ENCODE measurements at places on chromosomes 1 and 21.

GRCh38 chr1:53689736-53690326, 49.1 kb downstream of the GLIS1 start:
- DNase-seq = no peak

- no peak for DNase-seq
Observed at GRCh38 chr1:159091607-159092031, 15.1 kb upstream of the AIM2 start.

- no peak for DNase-seq
Observed at GRCh38 chr1:31764312-31765040, at the start of gene ADGRB2. Gene ADGRB2 (minus strand): TSS chr1:31764340. CDS start chr1:31757221, 7,119 bp downstream.

DNA sequence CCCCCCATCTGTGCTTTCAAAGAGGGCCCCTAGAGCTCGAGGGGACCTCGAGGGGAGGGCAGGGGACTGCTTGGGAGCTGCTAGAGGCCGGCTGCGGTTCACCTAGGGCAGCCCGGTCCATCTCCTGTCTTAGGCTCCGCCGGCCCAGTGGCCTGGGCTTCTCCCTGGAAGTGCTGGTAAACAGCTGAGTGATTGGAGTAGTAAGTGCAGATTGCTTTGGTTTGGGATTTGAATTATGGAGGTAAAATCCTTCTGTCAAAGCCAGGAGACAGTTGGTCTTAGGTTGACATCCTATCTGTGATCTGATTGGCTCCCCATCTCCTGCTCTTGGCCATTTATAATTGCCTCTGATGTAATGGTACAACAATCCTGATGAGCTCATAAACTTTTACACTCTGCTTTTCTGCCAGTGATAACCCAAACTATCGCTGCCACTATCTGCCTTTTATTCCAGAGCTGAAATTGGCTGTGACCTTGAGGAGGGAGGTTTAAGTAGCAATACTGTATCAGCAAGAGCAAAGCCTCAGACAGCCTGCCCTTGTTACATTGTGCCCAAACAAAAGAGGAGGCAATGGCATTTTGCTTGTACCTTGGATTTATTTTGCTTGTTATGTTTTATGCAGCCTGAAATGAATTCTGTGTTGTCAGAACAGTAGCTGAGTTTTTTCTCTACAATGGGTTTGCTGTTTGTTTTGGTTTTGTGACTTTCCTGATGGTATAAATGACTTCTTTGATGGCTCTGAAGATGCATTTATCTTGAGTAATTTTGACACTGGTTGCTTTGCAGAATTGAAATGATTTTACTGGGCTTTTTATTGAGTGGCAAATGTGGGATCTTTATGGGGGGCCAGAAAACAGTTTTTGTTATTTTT, 2.4 kb downstream of the ARID1A start:
- DNase-seq = peak; percentile 16

- no peak for DNase-seq
Observed at GRCh38 chr1:172485626-172486025, 41.8 kb upstream of the PIGC start.

- DNase-seq = no peak
Observed at GRCh38 chr1:85911742-85912141, 203.5 kb upstream of the ZNHIT6 start.

DNA sequence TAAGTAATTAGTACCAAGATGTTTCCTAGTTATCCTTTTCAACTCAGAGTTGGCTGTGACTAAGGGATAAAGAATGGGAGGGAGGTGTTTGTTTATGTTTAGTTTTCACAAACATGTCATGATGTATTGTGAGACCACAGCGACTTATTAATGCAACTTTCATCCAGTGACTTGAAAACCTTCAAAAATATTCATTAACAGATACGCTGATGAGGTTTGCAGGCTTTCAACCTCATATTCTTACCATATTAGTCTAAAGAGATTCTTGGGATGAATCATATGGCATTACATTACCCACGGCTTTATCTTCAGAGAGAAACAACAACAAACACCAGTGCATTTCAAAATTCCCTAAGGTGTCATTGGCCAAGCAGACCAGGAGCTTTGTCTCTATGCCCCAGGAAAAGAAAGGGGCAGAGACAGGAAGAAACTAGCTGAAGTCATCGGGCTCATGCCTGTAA, 36.4 kb downstream of the PALMD start:
- DNase-seq = no peak

DNA sequence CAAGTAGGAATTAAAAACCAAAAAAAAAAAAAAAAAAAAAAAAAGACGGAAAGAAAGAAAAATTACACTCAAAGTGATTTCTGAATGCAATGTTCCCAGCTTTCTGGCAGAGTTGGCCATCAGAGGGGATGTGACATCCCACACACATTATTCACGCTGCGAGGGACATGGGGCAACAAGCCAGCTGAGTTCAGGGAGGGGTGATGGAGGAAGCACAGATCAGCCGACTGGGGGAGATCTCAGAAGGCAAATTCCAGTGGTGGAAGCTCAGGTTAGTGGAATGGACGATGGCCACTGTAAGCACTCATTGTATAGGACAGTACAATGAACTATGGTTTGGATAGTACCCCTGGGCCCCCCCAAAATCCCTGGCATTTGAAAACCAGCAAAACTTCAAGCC, 311.9 kb downstream of the PCP4 start:
- no peak for DNase-seq

DNA sequence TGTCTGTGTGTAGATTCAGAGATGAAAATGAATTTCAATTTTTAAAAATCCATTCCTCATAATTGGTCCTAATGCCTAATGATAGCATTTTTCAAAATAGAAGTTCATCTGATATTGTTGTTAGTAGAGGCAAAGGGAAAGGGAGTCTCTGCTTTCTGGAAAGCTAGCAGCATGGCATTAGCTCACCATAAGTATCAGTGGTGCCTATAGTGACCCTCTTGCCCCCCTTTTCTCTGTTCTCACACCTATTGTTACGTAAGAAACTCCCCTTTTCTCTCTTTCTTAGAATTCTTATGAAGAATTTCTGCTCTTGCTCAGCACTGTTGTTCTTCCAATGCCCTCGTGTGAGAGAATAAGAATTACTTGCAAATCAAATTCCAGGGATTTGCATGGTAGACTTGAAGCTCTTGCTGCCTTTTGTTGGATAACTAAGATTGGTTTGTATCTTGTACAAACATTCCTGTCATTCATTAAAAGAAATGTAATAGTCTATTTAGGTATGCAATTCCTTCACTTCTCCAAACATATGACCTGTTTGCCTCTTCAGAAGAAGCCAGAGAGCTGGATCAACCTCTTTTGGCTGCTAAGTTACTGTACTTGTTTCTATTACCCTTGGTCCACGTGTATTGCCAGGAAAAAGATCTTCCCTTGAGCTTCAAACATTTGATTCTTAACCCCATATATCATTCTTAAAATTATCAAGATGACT, 69.2 kb upstream of the MAGI3 start:
- no peak for DNase-seq

GRCh38 chr1:1032424-1032823, 12.5 kb downstream of the AGRN start:
- DNase-seq = no peak

- no peak for DNase-seq
Observed at GRCh38 chr1:54332781-54333585, 73.2 kb downstream of the SSBP3 start.

- DNase-seq = no peak
Observed at GRCh38 chr21:31609081-31609480, 50.4 kb upstream of the SOD1 start.

- no peak for DNase-seq
Observed at GRCh38 chr21:17758683-17759082, 60.5 kb downstream of the C21orf91 start.

- DNase-seq = peak; percentile 25
Observed at GRCh38 chr1:9293533-9294404, 1.1 kb downstream of the SPSB1 start.

DNA sequence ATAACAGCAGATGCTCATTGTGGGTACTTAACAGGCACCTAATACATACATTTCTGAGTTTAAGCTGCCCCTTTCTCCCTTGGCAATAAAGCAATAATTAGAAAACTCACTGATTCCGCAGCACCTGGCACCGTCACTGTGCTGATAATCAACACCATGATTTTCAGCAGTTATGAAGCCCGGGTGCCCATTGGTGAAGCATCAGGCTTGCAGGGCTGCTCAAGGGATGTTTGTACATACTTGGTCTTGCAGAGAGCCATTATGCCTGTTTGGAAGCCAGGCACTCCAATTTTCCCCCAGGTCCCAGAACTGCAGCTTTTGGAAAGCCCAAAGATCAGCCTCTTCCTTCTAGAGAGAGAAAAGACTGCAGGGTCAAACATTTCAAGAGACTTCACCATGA, 44.3 kb downstream of the OLIG1 start:
- no peak for DNase-seq

DNA sequence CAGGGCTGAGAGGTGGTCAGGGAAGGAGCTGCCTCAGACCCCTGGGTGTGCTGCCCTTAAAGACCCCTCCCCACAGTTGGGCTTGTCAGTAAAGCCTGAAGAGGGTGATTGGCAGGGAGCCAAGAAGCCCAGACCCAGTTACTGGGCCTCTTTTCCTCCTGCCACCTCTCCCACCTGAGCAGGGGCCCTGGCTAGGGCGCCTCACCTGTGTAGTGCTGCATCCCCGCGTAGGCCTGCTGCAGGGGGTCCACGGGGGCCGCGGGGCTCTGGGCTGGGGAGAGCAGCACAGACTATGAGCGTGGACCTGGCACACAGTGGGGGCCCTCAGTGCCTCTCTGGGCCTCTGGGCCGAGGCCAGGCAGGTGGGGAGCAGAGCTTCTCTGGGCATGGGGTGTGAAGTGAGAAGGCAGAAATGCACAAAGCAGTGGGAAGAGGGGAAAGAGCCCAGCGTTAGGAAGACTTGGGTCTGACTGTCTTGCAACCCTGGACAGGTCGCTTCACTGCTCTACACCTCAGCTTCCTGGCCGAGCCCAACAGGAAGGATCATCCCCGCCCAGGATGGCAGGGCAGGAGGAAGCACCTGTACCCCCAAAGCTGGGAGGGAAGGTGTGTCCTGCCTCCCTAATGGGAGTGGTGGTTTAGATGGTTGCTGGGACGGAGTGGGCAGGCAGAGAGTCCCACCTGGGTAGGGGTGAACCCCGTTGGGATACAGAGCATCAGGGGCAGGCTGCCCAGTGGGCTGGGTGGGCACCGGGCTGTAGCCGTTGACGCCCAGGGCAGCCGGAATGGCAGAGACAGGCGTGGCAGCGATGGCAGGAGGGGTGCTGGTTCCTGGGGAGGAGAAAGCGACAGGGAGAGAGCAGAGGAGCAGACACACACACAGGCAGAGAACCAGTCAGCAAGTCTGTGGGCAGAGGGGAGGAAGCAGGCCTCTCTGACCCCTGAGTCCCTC, 9.9 kb downstream of the CELF3 start:
- DNase-seq = no peak

DNA sequence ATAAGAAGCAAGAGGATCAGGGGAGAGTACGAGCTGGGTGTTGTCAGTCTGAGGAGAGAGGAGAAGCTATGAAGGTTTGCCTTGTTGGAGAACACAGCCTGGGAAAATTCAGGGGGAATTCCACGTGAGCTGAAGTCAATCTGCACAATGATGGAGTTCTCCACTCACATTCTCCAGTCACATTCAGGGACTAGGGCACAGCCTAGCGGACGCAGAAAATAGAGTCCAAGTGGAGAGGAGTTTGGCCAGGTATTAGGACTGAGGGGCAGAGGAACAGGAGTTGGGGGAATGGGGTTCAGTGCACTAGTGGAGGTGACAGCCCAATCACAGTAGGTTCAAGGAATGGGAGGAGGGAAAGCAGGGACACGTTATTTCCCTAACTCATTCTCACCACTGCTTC, 124.0 kb downstream of the KCNH1 start:
- no peak for DNase-seq

- no peak for DNase-seq
Observed at GRCh38 chr1:58561633-58562032, 15.1 kb upstream of the OMA1 start.

DNA sequence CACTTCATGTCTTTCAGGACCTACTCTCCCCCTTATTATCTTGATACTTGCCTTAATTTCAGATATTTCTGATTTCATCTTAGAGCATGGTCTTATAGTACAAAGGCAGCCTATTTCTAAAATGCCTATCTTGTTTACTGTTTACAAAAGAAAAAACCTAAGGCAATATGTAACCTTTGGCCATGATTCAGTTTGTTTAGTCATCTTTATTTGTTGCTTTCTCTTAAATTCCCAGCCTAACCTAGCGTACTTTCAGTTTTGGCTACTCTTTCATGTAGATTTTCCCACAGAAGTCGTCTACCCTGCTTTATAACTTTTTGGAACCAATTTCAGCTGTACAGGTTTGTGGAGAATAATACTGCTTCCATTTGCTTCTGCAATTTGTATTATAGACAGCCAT, 81.8 kb downstream of the KIF1B start:
- DNase-seq = no peak

DNA sequence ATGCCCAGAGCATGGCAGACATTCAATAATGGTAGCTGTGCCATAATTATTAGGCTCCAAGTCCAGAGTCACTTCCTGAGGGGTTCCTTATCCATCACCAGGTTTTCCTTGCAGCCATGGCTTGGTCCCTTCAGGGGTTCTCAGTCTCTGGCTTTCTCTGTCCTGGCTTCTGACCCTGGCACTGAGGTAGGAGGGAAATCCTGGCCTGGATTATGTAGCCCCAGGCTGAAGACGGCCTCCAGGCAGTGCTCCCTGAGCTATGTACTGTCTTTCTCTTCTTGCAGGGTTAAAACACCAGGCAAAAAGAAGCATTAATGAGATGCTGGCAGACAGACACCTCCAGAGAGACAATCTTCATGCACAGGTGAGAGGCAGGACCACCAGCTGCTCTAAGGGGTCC, 9.5 kb upstream of the PADI3 start:
- no peak for DNase-seq

DNA sequence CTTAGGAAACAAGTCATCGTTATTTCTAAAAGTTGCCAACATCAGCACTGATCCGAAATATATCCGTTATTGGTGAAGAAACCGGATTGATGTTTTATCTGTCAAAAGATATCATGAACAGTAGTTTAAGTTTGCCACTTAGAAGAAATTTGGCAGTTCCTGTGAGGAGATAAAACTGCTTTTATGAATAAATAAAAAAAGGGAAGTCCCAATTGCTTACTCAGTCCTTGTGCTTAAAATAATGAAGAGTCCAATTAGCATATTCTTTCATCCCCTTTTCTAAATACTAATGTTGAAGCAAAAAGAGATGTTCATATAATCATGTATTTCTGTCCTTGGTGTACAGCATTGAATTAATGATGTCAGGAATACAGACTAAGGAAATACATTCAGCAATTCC, 164.6 kb downstream of the NCAM2 start:
- no peak for DNase-seq

GRCh38 chr1:209428241-209428921, 155.1 kb upstream of the CAMK1G start:
- no peak for DNase-seq
